ENCODE measurements at places on chromosomes 16 and 17.

- no peak for DNase-seq
These were observed 28.3 kb upstream of the GOSR2 start for GRCh38 chr17:46894476-46895151.

DNA sequence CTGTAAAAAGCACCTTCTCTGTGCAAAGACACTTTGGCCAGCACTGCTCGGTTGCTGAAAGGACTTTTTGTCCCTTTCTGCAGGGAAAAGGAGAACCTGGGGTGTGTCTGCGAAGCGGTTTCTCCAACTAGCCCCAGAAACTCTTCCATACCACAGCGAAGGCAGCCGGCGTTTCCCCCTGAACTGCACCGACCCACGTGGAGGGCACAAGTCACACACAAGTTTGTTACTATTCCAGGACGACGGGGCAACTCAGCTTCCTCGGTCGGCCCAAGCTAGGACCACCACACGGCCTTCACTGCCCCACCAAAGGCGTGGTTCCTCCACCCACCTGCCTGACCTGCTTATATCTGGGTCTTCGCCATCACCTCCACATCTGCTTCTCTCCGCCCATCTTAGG lies 1.9 kb downstream of the RTN4RL1 start:
- DNase-seq, result no peak

GRCh38 chr16:20612551-20613480 lies 36.6 kb upstream of the ACSM2B start:
- DNase-seq, result no peak

GRCh38 chr16:81625544-81626153 lies 153.4 kb upstream of the PLCG2 start:
- no peak for DNase-seq

- DNase-seq, result no peak
These were observed 309.9 kb upstream of the ASIC2 start for GRCh38 chr17:33602981-33603380.

- DNase-seq, result no peak
These were observed 732 bp upstream of the RPL27 start for GRCh38 chr17:42997390-42997983.
